Activated T-helper 17 cell treated with anti-CD3 and anti-CD28 coated beads, Interleukin-2, amount 50 U/mL, for 72 hours (primary cell): ENCODE measurements at places on chromosomes 6 and 20.

- no peak for ATAC-seq
Observed at GRCh38 chr6:39209911-39210310, 19.4 kb downstream of the KCNK5 start.

GRCh38 chr6:110738899-110739365 lies 76.3 kb downstream of the CDK19 start:
- ATAC-seq: no peak

DNA sequence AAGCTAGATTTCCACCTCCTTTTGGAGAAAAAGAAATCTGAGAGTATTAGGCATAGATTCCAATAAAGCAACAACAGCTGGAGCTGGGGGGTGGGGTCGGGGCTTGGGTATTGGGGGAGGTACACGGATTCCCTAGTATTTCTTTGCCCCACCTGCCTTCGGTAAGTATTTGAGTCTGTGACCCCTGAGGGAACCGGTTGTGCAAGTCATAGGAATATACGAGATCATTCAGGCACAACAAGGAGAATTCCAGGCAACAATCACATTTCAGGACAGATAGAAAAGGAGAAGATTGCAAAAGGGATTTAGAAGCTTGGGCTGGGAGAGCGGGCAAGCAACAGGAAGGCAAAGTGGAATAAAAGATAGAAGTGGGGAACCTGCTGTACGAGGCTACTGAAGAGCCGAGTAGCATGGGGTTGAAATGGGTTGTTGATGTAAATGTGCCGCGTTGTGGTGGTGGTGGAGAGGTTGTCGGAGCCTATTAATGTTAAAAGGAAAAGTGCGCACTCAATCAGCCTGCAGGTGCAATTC lies 148.9 kb downstream of the BCAS1 start:
- no peak for ATAC-seq

DNA sequence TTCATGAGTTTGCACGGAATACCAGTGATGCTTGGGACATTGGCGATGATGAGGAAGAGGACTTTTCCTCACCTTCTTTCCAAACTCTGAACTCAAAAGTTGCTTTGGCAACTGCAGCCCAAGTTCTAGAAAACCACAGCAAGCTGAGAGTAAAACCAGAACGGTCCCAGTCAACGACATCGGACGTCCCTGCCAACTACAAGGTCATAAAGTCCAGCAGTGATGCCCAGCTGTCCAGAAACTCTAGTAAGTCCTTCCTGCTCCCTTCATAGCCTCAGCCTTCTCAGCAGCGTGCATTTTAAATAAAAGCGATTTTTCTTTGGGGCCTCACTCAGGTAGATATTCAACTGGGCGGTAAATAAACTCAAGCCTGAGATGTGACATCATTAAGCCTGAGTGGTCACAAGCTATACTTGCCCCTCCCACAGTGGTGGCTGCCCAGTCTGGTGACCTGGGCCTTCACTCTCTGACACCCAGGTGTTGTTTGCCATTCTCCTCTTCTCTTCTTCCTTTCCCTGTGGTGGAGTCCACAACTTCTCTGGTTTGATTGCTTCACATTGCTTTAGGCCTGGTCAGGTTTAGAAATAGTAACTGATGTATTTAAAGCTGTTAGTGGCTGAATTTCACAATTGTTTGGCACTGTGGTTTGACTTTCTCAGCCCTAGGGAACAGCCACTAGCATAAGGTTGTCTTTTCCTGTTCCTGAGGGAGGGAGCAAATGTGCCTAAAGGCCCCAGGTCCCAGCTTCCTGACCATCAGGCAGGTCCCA lies 21.6 kb upstream of the TMEM217 start:
- ATAC-seq: no peak

DNA sequence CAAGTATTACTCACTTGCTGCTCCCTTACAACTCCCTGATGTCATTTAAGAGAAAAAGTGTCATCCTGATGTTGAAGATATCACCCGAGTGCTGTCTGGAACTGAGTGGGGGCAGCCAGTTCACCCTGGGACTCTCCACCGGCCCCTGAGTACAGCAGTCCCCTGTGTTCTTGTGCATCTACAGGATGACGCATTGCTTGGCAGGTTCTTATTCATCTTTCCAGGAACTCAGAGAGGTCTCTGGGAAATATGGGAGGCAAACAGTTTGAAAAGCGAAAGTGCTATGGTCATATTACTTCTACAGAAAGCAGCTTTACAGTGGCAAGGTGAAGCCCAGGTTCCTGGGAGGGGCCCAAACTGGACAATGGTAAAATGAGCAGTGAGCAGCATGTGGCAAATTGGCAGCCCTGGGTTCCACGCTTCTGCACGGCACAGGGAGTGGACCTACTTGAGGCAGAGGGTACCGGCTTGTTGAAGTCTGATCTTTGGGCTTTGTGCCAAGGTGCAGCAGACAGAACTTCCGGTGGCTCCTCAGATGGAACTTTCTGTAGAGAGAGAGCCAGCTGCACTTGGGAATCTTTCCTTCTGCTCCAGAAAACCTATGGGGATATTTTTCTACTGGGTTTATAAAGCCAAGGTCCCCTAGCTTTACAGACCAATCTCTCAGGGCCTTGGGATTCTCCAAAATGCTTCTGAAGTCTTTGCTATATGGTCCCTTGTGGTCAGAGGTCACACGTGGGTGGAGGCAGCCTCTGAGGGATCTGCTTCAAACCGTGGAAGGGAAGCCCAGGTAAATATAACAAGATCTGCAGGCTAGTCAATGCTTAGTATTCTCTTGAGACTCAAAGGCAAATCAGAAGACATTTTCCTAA lies 128.3 kb downstream of the MAP3K7 start:
- peak; percentile 94 for ATAC-seq
